ENCODE measurements at places on chromosomes 7 and 10.

- DNase-seq: no peak
Observed at GRCh38 chr10:113986316-113986715, 57.4 kb upstream of the ADRB1 start.

DNA sequence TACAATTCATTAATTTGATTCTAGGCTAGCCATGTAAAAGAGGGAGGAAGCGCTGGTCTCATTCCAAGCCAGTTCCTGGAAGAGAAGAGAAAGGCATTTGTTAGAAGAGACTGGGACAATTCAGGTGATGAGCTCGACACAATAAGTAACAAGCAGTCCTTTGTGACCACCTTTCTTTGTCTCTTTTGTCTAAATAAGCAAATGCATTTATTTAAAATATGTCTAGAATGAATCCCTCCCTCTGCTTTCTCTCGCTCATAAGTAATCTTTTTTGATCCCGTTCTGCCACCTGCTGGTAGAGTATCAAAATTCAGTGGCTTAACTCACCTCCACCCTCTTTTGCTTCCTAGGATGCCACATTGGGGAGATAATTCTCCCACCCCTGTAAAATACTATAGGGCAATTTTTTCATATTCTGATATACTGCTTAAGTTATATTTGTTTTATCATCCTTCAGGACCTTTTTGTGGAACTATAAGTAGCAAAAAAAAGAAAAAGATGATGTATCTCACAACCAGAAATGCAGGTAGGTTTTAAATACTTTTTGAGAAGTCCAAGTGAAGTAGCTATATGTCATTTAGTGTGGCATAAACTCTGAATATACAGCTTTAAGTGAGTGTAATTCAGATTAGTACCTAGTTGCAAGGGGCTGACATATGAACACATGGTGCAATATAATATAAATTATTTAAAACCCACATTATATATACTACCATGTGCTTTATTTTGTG, 91.5 kb downstream of the GSDME start:
- peak; percentile 63 for DNase-seq

- peak; percentile 37 for DNase-seq
Observed at GRCh38 chr10:34811968-34812514, 3.1 kb downstream of the PARD3 start.

DNA sequence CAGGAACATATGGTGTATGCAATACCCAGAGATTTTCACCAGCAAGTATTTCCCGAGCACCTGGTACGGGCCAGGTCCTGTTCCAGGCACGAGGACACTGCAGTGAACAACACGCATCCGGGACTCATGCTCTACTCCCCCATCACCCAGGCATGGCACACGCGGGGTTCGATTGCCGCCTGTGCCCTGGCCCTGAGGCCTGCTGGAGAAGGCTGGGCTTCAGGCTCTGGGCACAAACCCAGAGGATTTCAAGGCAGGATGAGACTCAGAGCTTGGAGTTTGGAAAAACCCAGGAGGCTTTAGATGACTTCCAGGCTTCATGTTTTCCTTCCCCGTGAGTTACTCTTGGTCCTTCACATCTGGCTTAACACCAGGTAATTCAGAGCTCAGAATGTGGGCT, 143.5 kb downstream of the NEURL1 start:
- DNase-seq: no peak

- no peak for DNase-seq
Observed at GRCh38 chr10:35446439-35446838, 110.1 kb downstream of the CCNY start.

DNA sequence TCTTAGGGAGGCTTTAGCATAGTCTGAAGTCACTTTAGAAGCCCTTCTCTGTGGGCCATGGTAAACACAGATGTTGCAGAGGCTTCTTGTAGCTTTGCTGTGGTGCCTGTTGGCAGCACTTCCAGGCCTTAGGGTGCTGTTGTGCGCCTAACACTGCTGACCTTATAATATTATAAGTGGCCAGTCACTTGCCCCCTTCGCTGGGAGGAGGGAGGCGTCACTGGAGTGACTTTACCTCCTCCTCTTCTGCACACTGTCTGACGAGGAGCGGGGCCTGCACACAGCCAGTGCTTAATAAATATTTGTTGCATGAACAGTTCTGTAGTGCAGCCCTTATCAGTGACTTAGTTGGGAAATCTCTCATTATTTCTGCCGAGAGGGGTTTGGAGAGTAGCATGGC, 63.3 kb downstream of the WDR37 start:
- no peak for DNase-seq
